ENCODE measurements at places on chromosomes 12 and 14.

GRCh38 chr14:103366741-103367140, 18.5 kb upstream of the MARK3 start:
- DNase-seq: no peak

GRCh38 chr14:63499701-63500250, 43.4 kb downstream of the PPP2R5E start:
- no peak for DNase-seq

- no peak for DNase-seq
Measured at GRCh38 chr12:4975574-4975973, 65.9 kb downstream of the KCNA1 start.

DNA sequence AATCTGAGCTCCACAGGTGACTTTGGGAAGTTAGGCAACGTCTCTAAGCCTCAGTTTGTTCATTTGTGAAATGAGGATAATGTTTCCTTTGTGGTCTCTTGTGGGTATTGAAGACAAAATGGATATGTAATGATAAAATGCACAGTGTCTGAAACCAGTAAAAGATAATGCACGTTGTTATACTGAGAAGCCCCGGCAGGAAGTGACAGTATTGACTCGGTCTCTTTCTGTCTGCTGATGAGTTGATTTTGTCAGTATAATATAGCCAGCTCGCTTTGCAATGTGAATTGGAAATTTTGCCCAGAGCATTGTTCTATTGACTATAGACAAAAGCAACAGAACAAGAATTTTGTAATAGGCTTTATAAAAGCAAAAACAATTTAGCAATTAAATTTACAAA, 49.2 kb upstream of the SLC38A1 start:
- no peak for DNase-seq

DNA sequence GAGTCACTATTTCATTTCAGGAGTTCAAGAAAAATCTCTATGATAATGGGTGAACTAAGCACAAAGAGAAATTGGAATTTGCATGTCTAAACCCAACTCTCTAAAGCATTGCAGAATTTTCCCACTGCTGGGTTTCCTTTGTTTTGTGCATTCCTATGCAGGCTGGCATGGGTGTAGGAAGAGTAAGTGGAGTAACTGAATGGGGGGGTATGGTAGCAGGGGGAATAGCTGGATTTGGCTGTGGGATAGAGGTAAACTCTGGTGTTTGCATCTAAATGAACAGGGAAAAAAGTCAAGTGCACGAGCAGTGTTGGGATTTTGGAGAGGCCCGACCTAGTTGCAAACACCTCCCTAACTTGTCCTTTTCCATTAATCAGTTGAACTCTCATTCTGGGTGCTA, 159.1 kb downstream of the ANO4 start:
- no peak for DNase-seq

GRCh38 chr12:74988156-74988555, 221.5 kb downstream of the KCNC2 start:
- DNase-seq: no peak

DNA sequence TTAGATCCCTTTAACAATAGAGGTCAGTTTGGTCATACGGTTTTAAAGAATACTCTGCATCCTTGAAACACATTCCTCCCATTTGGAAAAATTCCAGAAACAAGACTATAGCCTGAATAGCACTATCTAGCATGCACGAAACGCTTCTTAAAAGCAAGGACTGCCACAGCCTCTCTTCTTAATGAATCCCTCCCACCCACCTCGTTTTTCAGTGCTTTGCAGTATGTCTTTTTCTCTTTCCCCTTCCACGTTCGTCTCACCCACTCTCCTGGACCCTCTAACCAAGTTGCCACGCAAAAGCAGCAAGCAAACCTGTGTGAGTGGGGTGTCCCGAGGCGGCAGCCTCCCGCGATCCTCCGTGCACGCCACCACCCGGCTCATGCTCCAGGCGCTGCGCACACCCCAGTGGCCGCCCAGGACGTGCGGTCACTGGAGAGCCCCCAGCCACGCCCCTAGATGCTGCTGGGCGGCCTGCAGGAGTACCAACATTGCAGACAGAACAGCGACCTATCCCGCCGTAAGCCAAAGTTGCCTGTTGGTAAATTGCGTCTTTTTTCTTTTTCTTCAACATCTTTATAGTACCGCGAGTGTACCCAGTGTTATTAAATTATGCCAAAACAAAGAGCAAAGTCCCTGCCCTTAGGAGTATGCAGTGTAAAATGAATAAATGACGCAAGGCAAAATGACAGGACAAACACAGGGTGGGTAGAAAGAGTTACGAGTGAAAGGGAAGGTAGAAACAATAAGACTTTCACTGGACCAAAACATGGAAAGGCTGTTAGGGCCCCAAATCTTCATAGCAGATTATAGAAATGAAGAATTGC, at the start of gene SLC38A4:
Gene SLC38A4 (minus strand): TSS at position 407 of the 824 bp plus-strand sequence. CDS start 32,926 bp downstream, outside the sequence.
- no peak for DNase-seq

- DNase-seq: no peak
Measured at GRCh38 chr12:40635141-40635731, 57.0 kb upstream of the CNTN1 start.

DNA sequence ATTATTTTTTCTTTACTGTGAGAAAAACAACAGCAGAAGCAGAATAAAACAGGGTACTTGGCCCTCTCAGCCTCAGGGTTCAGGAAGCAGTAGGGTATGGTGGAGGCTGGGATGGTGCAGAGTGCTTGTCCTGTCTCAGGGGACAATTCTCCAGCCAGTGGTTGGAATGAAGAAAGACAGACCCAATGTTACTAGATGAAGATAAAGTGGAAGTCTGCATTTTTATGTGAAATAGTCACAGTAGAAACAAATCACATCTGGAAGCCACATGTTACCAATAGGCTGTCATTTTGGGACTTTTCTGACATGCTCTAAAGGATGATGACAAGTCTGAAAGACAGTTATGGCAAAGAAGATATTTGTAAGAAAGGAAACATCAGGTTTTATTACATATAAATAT, 32.3 kb downstream of the PROX2 start:
- no peak for DNase-seq

DNA sequence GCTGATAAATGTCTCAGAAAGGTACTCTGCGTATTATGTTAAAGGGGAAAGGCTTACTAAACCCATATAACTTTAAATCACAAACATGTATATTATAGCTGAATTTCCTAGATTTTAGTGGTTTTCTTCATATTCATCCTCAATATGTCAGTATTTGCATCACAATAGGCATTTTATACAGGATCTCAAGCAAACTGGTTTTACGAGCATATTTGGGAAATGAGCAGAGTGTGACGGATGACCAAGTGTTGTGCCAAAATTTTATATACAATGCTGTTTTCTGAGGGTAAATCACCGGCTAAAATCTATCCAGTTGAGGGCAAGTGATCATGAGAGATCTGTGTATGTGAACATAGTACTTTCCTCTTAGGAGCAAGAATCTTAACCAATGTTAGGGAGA, 8.4 kb downstream of the CPM start:
- DNase-seq: no peak

- DNase-seq: no peak
Measured at GRCh38 chr14:57609192-57610075, 115.8 kb upstream of the CCDC198 start.

DNA sequence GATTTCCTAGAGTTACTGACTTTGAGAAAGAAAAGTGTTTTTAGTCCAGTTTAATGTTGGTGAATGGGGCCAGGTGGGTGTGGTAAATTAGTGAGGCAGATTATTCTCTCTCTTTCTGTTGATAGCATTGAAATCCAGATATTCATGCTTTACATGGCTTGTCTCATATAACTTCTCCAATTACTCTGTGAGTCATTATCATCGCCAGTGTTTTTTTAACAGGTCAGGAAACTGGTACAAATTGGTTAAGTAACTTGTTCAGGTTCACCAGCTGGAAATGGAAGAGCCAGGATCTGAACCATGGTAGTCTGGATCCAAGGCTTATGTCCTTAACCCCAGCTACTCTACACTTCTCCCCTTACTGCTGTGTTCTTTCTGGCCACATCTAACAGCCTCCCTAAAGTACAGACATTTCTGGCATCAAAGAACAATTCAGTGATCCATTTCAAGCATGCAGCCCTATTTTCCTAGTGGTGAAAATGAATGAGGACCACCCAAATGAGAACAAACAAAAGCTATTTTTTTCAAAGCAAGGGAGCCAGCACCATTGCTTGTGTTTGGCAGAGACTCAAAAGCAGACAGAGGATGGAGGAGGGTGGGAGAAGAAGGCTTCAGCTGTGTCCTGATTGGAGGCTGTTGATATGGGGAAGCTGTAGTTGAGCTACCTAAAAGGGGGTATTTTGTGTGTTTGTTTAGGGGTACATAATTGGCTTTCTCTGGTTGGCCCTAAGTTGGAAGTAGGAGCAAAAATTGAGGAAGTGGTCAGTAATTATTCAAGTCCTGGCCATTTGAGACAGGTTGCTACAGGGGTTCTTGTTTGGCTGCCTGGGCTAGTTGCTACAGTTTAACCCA, 1.7 kb downstream of the IRAK3 start:
- no peak for DNase-seq

DNA sequence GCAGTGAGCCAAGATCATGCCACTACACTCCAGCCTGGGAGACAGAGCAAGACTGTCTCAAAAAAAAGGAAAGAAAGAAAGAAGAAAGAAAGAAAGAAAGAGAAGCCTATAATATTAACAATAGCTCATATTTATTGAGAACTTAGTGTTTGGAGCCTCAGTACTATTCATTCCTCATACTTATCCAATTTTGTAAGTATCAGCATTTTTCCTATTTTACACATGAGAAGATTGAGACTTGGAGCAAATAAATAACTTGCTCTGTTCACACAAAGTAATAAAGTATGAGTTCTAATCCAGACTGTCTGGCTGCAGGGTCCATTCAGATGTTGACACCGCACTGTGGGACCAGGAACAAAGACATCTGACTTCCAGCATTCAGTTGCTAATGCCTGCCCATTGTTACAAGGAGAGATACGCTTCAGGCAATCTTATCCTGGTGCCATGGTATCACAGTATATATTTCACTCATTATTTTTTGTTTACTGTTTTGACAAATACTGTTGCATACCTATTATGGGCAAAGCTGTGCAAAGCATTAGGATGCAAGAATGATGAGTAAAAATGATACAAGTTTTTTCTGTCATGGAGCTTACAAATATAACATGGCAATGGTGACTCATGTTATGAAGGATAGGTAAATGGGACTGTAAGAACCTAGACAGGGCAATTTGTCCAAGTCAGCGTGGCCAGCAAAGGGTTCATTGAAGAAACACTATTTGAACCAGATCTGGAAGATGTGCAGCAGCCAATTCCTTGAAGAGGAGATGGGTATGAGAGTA, 21.4 kb upstream of the TMTC2 start:
- DNase-seq: no peak

- no peak for DNase-seq
Measured at GRCh38 chr12:55972042-55972441, 1.8 kb upstream of the RAB5B start.

GRCh38 chr14:32629236-32629635, 300.1 kb downstream of the AKAP6 start:
- no peak for DNase-seq

GRCh38 chr12:110908377-110909152, 11.8 kb downstream of the MYL2 start:
- DNase-seq: no peak

GRCh38 chr14:24013654-24014514, 25.2 kb downstream of the DHRS4L2 start:
- DNase-seq: peak; percentile 45

DNA sequence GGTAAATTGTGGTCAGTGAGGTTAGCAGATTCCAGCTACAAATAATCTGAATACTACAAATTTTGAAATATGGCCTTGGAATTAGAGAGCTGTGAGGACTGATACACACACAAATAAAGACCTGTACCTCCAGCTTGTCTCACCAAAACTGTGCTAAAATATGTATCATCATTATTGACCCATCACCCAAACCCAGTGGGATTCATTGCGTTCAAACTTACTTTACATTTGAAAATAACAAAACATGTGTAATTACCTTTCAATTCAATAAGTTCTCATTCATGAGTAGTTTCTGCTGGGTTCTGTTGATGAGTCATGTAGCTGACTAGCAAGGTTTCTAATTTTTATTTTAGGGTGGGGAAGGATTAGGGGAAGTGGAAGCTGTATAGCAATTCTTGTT, 170.9 kb downstream of the MSRB3 start:
- no peak for DNase-seq

- no peak for DNase-seq
Measured at GRCh38 chr14:73610687-73611086, 1.6 kb upstream of the ACOT6 start.

- no peak for DNase-seq
Measured at GRCh38 chr12:84198294-84198946, 714.2 kb downstream of the SLC6A15 start.

- no peak for DNase-seq
Measured at GRCh38 chr12:118337194-118337838, 35.4 kb downstream of the TAOK3 start.

- no peak for DNase-seq
Measured at GRCh38 chr12:132886529-132887477, 602 bp downstream of the CHFR start.

- no peak for DNase-seq
Measured at GRCh38 chr14:35701531-35701930, 107.6 kb downstream of the RALGAPA1 start.

- no peak for DNase-seq
Measured at GRCh38 chr12:55034218-55034617, 14.4 kb downstream of the NEUROD4 start.

DNA sequence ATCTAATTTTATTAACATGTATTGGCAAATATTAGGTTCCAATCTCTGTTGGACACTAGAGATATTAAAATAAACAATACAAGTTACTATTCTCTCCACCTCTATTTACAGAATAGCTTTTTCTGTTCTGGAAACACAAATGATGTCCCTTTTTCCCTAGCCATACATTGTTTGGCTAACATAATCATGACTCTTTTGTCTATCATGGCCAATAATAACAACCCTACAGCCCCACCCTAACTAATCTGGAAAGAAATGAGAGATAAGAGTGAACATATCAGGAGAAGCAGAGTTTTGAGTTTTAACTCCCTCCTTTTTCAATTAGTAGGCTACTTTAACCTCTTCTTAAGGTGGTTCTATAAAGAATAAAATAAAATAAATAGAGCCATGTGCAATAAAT, 40.2 kb downstream of the RASSF9 start:
- no peak for DNase-seq

- DNase-seq: no peak
Measured at GRCh38 chr12:69170293-69170692, 69.1 kb upstream of the CPSF6 start.

DNA sequence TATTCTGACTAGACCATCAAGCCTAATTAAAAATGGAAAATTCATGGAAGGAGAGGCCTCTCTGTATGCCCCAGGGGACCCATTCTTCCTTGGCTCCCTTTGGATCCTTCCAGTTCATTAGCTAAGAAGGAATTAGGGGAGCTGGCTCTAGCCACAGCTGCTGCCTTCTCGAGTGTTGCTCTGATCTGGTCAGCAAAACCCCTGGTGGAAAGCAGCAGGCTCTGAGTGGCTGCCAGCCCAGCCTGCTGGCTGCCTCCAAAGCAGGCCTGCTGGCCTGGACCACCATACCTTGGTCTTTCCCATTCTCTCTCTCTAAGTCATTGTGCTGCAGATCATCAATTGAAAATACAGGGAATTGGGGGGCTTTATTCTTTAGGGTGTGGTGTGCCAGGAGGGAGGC, 29.0 kb upstream of the AKAP6 start:
- no peak for DNase-seq
